ENCODE measurements at places on chromosomes 4 and X. TPM values are rescaled to one million over a fixed set of nuclear protein-coding genes. Genes with fewer than 3 reads are reported as not detected.

Gene HSD17B13
- 0.08 TPM for total RNA-seq

Gene NOX1
- total RNA-seq = not detected

Gene USP53
- total RNA-seq = 8.5 TPM

Gene PNMA5
- total RNA-seq = not detected

Gene CLDN2
- total RNA-seq = 7.8 TPM

Gene MYOZ2
- not detected for total RNA-seq

Gene DRP2
- total RNA-seq = 0.18 TPM

Measured in A549 treated with CORT108297 at 1 μM for 4 hours (cell line).